ENCODE measurements at places on chromosomes 2 and 18. TPM values are rescaled to one million over a fixed set of nuclear protein-coding genes. Genes with fewer than 3 reads are reported as not detected.

GRCh38 chr18:8507915-8508705 is 101.1 kb upstream of the RAB12 start:
- H3K4me1 ChIP-seq: peaks cover 8% of the 10 kb centered on the region
- H3K36me3 ChIP-seq: no peaks in the 10 kb centered on the region
- no peaks in the 10 kb centered on the region for H3K27me3 ChIP-seq
- no peak overlapping the region for H3K4me3 ChIP-seq

DNA sequence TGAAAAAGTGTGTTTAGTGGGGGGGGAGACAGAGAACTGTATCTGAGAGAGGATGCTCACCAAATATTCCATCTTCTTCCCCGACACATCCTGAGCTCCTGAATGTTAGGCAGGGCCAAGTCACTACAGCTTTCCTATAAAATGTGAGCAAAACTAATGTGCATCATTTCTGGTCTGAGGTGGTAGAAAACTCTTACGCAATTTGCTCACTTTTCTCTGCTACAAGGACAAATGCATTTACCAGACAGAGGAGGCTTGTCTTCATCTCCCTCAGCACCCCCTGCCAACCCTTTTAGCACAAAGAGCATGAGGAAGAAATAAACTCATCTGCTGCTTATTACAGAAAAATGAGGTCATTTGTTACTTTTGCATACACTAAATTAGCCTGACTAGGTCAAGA is 554.0 kb downstream of the RNF144A start:
- H3K27ac ChIP-seq: no peak overlapping the region
- H3K4me1 ChIP-seq: peaks cover 54% of the 10 kb centered on the region
- H3K4me3 ChIP-seq: no peak overlapping the region
- no peak for DNase-seq
- peaks cover 19% of the 10 kb centered on the region for H3K36me3 ChIP-seq

- no peak for DNase-seq
- H3K27me3 ChIP-seq: no peaks in the 10 kb centered on the region
- H3K36me3 ChIP-seq: no peaks in the 10 kb centered on the region
- no peak overlapping the region for H3K27ac ChIP-seq
- H3K4me3 ChIP-seq: no peak overlapping the region
Measured at GRCh38 chr18:76126327-76126726, 368.7 kb downstream of the ZNF516 start.

GRCh38 chr2:43071599-43072550 is 154.5 kb downstream of the ZFP36L2 start:
- no peaks in the 10 kb centered on the region for H3K27me3 ChIP-seq
- H3K36me3 ChIP-seq: no peaks in the 10 kb centered on the region
- H3K27ac ChIP-seq: no peak overlapping the region
- no peaks in the 10 kb centered on the region for H3K4me1 ChIP-seq
- no peak overlapping the region for H3K4me3 ChIP-seq
- DNase-seq: no peak

- no peak overlapping the region for H3K4me3 ChIP-seq
- no peak for DNase-seq
- no peak overlapping the region for H3K27ac ChIP-seq
- no peaks in the 10 kb centered on the region for H3K27me3 ChIP-seq
- H3K36me3 ChIP-seq: no peaks in the 10 kb centered on the region
- H3K4me1 ChIP-seq: no peaks in the 10 kb centered on the region
Measured at GRCh38 chr2:90076311-90076710, 1384.8 kb downstream of the RPIA start.

GRCh38 chr2:73920577-73921545 is 5.8 kb upstream of the DGUOK start:
- peaks cover 14% of the 10 kb centered on the region for H3K4me1 ChIP-seq
- H3K4me3 ChIP-seq: no peak overlapping the region
- no peak overlapping the region for H3K27ac ChIP-seq
- no peaks in the 10 kb centered on the region for H3K36me3 ChIP-seq
- peak; percentile 58 for DNase-seq

DNA sequence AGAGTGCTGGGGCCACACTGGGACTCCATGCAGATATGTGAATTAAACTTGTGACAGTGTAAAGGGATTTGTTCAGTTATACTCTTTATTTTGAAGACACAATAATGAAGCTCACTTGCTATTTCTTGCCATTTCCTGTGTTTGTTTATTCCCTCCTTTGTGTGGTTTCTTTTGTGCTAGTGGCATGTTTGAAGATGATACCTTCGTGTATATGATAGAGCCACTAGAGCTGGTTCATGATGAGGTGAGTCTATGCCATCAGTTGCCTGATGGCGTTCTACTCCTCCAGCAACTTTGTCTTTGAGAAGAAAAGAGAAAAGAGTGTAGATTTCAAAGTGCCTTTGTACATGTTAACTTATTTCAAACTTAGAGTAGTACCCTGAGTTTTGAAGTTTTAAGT is 99.2 kb upstream of the FAM237A start:
- no peaks in the 10 kb centered on the region for H3K27me3 ChIP-seq
- peaks cover 4% of the 10 kb centered on the region for H3K4me1 ChIP-seq
- no peak overlapping the region for H3K27ac ChIP-seq
- no peaks in the 10 kb centered on the region for H3K36me3 ChIP-seq

Gene CNDP1
- total RNA-seq: not detected

Gene GPR17
- not detected for total RNA-seq

Gene SLC9A2
- not detected for total RNA-seq

Gene TTC21B
- 13.8 TPM for total RNA-seq

Gene IL1RL2
- total RNA-seq: not detected

Gene NYAP2
- total RNA-seq: not detected

All from activated CD8-positive, alpha-beta memory T cell treated with anti-CD3 and anti-CD28 coated beads, Interleukin-2, amount 10 ng/mL, durations not matched to agents 7 days and 5 days (primary cell).